ENCODE measurements at places on chromosomes 7 and 10.

- no peak for DNase-seq
Measured at GRCh38 chr10:97129666-97130065, 56.1 kb downstream of the SLIT1 start.

- DNase-seq: no peak
Measured at GRCh38 chr7:149423449-149424110, 37.3 kb downstream of the ZNF777 start.

DNA sequence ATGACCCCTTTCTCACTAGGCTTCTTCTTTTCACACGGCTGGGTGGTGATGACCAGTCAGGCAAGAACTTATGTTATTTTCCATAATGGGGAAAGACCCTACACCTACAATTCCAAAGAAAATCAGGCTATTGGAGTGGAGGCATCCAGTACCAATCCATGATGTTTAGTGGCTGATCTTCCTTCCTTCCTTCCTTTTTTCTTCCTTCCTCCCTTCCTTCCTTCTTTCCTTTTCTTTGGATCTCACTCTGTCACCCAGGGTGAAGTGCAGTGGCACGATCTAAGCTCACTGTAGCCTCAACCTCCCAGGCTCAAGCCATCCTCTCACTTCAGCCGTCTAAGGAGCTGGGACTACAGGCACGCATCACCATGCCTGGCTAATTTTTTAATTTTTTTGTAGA is 2.5 kb downstream of the RGS10 start:
- no peak for DNase-seq

DNA sequence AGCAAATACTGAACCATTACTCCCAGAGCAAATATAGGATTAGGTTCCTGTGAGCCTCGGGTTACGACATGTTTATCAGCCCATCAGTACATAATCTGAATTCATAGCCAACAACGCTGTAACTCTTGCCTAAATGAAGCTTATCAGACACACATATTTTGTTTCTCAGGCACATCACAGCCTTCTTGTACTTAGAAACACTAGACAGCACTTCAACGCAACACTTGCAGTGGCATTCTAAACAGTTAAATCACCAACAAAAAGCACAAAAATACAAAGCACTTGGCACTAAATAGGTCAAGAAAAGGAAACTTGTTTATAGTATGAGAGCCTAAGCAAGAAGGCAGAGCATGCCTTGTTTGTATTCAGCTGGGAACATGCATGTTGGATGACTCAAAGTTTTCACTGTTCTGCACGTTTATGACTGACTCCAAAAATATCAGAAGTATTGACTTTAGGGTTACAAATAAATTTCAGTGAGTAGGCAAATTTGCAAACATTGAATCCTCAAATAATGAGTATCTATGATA is 75.0 kb downstream of the VPS50 start:
- no peak for DNase-seq

DNA sequence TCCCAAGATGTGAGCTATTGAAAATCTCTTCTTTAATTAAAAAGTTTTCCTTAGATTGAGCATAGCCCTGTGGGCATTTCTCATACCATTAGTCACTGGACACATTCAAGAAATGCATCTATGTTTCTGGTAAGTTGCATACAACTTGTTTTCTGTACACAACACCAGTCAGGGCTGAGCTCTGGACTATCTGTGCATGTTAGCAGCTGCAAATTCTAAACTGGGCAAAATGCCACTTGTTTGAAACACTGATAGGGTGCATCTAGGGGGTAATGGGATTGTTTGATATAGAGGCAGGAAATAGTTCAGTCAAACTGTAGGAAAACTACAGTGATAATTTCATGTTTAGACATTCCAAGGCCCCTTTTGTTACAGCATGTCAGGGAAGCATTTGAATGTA is 145.6 kb upstream of the NPY start:
- no peak for DNase-seq

- DNase-seq: no peak
Measured at GRCh38 chr10:327889-328852, 192.9 kb downstream of the ZMYND11 start.

DNA sequence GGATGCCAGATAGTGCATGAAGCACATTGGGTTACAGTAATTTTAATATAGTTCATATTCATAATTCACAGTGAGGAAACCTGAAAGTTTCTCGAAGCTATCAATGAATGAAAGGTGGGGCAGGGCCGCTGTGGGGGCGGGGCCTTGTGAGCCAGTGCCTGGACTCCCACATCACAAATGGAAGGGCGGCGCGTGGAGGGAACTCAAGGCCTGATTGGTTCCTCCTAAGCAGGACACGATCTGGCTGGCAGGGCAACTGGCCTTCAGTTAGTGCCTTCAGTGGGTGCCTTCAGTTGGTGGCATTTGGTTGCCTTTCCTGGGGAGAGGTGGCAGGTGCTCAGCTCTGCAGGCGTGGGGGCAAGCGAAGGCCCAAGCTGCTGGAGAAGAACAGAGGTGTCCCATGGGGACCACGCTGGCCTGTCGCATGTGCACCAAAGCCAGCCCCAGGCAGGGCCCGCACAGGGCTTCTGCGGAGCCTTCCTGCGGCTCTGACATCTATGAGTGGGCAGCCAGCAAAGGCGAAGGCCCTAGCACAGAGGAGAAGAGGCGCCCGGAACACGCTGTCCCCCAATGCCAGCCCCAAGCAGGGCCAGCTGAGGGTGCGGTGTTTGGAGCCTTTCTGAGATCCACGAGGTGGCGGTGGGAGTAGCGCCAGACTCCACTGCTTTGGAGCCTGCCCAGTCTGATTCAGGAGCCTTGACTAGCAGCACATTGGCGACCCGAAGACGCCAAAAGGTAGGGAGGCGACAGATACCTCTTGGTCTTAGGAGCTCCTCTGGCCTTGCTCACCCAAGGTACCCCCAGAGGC is 118.0 kb upstream of the PDSS1 start:
- DNase-seq: no peak

GRCh38 chr7:92584953-92585352 is 5.2 kb downstream of the FAM133B start:
- no peak for DNase-seq

- DNase-seq: no peak
Measured at GRCh38 chr10:73876971-73877370, 2.6 kb upstream of the CAMK2G start.

- no peak for DNase-seq
Measured at GRCh38 chr10:126867567-126868365, 37.5 kb upstream of the DOCK1 start.

DNA sequence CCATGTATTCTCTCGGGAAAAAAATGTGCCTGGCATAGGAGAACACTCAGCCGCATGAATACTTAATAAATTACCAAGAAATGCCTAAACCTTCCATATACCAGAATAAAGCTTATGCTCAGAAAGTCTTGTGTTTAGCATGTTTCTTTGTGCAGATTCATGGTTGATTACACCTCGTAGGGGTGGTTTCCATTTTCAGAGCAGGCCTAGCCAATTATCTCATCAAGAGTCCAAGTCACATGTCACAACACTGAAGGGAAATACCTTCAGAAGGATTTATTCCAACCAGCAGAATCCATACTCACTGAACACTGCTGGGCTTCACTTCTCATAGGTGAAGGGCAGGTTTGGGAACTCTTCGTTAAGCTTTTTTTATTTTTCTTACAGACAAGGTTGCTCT is 539.7 kb downstream of the PLXDC2 start:
- no peak for DNase-seq

GRCh38 chr10:126059076-126059826 is 162.9 kb downstream of the FANK1 start:
- no peak for DNase-seq

- DNase-seq: no peak
Measured at GRCh38 chr7:14195871-14196270, 206.4 kb upstream of the ETV1 start.

- DNase-seq: no peak
Measured at GRCh38 chr10:72077275-72077990, 10.9 kb downstream of the SPOCK2 start.

- peak; percentile 45 for DNase-seq
Measured at GRCh38 chr7:28020302-28020940, 160.2 kb downstream of the JAZF1 start.

- no peak for DNase-seq
Measured at GRCh38 chr7:25944777-25945515, 207.1 kb upstream of the NFE2L3 start.

GRCh38 chr10:111125102-111125501 is 48.3 kb downstream of the ADRA2A start:
- DNase-seq: no peak

GRCh38 chr10:17802350-17802749 is 6.8 kb upstream of the MRC1 start:
- DNase-seq: no peak

DNA sequence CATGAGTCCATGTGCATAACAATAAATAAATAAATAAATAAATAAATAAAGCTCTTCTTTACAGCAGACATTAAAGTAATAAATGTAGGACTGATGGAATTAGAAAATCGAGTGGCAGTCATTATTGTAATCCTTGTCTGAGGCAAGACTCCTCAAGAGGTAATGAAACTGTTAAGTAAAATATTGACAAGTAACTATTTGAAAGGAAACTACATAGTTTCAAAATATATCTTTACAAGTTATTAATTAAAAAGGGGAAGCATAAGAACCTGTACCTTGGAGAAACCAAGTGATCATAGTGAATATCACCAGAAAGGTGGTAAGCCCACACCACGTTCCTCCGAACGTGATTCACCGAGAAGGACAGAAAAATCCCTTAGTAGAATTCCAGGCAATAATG is 285.6 kb upstream of the SORCS1 start:
- DNase-seq: no peak

GRCh38 chr10:97072851-97073665 is 112.7 kb downstream of the SLIT1 start:
- peak; percentile 89 for DNase-seq

DNA sequence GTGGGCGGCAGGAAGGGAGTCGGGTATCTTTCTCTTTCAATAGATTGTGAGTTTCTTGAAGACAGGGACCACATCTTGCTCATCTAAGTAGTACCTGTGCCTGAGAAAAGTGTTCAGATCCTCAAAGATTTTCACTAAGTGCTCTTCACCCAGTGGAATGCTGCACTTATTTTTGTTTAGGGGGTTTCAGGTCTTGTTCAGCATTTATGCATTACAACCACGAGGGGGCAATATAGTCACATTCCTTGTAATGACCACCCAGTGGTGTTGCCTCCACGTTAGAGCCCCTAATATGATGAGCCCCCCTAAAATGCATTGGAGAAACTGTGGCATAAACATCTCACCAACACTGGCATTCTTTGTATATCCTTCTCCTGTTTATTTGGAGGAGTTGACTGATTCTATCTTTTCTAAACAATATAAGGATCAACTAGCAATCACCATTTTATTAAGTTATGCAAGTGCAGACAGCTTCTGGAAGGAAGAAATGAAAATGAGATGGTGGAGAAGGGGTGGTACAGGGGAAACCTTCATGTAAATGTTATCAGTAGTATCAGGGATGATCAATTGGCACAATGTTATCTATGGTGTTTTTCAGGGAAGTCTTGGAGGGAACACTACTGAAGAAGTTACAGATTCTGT is 3.1 kb upstream of the PAPSS2 start:
- DNase-seq: no peak

GRCh38 chr10:24700948-24701347 is 22.7 kb downstream of the ARHGAP21 start:
- no peak for DNase-seq

GRCh38 chr10:21196822-21197395 is 299.8 kb upstream of the NEBL start:
- DNase-seq: no peak

DNA sequence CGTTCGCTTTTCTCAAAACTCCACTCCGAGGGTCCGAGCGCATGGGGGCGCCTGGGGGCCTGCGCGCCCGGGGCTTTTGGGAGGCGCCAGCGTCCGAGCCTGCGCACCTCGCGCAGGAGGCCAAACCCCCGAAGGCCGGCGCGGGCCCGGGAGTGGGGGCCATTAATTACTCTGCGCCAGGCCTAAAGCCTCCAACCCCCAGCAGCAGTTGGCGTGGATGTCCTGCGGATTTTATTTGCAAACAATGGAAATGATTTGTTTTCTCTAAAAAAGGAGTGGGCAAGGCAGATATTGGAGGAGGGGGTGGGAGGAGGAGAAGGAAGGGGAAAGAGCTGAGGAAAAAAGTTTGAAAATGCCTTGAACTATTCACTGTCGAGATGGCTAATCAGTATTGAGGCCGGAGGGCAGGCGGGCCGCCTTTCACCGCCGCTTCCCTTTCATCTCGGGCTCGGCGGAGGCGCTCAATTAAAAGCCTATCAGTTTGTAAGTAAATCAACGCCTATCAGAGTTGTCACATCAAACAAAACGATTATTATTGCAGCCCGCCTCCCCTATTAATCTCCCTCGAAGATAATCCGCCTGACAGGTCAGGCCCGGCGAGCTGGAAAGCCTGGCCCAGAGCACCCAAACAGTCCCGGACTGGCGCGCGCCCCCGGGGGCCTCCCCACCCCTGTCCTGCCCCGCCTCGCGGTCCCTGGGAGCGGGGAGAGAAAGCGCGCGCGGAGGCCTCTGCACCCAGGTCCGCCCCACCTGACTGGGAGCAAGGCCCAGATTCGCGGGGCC is 3.4 kb upstream of the ZNF503 start:
- no peak for DNase-seq

DNA sequence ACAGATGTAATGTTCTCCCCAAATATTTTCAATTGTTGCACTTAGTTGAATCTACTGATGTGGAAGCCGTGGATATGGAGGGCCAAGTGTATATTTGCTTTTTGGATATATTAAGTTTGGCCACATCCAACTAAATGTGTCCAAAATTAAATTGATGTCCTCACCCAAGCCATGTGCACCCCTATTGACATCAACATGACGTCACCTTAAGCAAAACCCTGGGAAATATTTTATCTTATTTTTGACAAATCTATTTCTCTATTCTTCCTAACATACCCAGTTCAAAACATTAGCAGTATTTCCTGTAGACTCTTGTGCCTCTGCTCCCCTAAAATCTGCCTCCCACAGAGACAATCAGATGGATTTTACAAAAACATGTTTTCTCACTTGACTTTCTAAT is 652.5 kb downstream of the PCDH15 start:
- DNase-seq: no peak

DNA sequence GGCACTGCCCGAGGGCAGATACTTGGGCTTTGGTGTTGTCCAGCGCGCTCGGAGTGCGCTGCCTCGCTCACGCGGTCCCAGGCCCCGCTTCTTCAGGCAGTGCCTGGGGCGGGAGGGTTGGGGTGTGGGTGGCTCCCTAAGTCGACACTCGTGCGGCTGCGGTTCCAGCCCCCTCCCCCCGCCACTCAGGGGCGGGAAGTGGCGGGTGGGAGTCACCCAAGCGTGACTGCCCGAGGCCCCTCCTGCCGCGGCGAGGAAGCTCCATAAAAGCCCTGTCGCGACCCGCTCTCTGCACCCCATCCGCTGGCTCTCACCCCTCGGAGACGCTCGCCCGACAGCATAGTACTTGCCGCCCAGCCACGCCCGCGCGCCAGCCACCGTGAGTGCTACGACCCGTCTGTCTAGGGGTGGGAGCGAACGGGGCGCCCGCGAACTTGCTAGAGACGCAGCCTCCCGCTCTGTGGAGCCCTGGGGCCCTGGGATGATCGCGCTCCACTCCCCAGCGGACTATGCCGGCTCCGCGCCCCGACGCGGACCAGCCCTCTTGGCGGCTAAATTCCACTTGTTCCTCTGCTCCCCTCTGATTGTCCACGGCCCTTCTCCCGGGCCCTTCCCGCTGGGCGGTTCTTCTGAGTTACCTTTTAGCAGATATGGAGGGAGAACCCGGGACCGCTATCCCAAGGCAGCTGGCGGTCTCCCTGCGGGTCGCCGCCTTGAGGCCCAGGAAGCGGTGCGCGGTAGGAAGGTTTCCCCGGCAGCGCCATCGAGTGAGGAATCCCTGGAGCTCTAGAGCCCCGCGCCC is at the start of gene NPY:
Gene NPY, plus strand, starts transcription at position 294 of the 802 bp plus-strand sequence. CDS start 1,051 bp downstream, outside the sequence.
- peak; percentile 36 for DNase-seq

All from activated CD4-positive, alpha-beta T cell treated with anti-CD3 and anti-CD28 coated beads for 48 hours (primary cell).